Ascending aorta (tissue), 2 donors: ENCODE measurements at places on chromosomes 7 and 10.

DNA sequence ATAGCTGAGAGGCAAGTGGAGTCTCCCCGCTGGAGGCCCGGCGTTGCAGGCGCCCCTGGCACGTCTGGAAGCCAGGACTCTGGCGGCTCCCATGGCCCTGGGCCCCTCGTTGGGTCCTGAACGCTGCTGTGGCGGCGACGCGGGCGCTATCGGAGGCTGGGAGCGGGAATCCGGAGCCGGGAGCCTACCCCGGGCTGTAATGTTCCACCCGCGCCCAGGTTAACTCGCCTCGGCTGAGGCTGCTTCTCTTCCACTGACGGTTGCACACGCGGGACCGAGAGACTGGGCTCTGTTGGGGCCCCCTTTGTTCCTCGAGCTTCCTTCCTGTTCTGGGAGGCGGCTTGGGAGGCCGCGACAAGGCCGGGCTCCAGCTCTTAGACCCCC, 1.3 kb upstream of the HOXA5 start:
- peak; percentile 58 for DNase-seq

DNA sequence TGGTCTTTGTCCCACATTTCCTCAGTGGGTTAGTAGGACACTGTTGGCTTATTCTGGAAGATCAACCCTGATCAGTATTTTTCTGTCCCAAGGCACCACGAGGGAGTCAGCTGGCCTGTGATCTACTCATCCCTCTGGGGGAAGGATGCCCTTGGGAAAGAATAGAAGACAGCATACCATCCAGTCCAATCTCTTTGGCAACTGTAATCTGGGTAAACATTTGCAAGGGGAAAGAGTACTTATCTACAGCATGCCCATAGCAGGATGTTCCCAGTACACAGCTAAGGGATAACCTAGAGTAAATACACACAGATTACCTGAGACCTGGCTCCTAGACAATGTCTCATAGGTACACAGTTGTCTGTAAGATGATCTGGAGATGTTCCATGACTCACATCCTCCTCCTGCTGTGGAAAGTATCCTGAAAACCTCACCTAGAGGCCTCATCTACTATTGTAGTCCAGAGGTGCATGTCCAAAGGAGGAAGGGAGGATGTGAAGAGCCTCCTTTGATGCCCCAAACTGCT, 134.3 kb upstream of the VWC2 start:
- no peak for DNase-seq

DNA sequence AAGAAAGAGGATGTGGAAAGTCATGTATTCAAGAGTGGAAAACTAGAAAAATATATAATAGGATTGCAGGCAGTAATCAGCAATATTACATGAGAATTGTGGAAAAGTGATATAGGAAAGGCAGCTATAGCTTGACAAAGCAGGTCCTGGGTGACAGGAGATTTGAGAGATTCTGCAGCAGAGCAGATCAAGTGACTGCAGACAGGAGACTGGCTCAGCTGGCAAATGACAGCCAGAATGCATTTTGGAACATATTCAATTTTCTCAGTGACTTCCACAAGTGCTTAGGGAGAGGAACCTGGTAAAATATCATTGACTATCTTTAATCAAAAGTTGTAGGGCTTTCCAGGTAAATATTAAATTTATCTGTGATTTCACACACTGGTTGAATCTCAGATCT, 260.5 kb upstream of the CACNA2D1 start:
- DNase-seq, result no peak

DNA sequence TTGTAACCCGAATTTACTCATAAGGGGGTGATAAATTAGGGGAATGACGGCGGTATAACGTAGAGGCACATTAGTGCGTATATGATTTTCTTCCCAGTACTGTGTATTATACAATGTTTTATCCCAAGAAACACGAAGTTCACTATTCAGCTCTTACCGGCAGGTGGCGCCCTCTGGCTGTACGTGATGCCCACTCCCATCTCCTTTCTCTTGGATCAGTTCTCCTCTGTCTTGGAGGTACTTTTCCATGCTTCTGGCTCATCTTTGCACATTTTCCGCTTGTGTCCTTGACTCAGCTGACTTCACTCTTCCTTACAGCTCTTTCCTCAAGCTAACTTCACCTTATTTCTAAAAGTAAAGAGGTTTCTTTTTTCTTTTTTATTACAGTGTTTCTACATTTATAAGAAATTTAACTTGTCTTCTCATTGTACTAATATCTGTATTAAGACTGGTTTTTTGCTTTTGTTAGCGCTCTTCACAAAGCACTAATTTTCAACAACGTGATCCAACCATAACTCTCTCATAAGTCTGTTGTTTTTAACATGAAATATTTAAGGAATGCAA, 21.3 kb downstream of the TMEM176B start:
- no peak for DNase-seq

- DNase-seq, result no peak
Measured at GRCh38 chr10:113133497-113134115, 183.6 kb downstream of the TCF7L2 start.

DNA sequence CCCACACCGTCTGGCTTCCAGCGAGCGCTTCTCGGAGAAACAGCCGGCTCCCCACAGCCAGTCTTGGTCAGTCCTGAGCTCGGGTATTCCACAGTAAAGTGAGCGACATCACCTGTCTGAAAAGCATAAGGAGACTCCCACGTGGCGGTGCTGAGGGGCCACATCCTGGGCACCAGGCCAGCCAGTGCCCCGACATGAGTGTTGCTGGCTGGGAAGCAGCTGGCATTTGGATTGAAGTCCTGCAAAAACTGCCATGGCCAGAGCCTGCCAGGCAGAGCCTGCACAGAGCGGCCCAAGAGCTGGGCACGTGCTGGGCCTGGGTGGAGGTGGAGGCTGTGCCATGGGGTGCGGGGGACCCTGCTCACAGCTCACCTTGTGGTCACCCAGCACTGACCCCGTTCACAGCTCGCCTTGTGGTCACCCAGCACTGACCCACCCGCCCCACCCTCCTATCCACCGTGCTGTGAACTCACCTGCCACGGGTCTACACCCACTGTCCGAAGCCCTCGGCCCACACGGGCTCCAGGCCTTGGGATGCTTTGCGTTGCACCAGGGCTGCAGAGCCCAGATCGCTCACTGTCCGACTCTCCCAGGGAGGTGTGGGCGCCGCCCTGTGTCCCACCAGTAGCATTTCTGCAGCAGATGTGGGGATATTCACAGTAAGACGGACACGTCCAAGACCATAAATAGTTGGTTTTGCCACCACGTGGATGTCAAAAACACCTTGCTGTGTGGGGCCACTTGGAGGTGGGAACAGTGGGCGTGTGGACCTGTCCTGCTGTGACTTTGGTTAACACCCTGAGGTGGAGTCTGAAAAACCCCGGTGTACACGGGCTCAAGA, 48.8 kb downstream of the PITRM1 start:
- no peak for DNase-seq

DNA sequence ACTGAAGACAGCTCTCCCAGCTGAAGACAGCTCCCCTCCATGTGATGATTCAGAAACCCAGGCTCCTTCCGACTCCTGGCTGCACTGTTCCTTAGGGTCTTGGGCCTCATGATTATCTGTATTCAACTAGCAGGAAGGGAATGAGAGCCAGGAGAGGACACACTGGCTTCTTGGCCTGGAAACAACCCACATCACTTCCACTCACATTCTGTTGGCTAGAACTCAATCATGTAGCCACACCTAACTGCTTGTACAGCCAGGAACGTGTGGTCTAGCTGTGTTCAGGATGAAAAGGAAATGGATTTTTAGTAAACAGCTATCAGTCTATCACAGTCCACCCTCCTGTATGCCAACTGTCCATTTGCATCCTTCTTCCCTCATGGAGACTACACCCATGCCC, 30.5 kb upstream of the XPNPEP1 start:
- no peak for DNase-seq

- no peak for DNase-seq
Measured at GRCh38 chr7:130641497-130641896, 27.1 kb downstream of the COPG2 start.

DNA sequence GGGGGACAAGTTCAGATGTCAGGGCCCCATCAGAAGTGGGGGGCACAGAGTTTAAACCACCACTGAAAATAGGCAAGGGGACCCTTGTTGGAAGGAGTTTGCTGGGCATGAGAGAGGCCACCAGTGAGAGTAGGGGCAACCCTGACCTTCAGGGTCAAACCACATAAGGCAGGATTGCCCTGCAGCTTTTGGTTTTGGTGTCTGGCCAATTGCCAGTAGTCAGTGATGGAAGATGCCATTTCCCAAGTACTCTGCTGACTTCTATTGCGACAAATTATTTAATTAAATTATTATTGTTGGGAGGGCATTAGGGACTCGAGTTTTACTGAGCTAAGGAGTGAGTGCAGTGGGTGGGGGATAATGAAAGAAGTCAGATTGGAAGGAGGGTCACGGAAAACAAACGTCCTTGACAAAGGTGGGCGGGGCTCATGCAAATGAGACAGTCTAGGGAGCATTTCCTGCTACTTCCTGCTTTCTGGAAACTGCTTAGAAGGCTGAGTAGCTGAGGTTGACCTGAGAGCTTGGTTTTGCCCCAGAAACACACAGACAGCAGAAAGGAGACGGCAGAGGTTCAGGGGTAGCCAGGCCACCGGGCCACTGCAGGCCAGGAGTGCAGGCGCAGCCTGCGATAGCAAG, 74.2 kb upstream of the ANLN start:
- DNase-seq, result no peak
